Right forelimb (tissue), 1 donor: ENCODE measurements at places on chromosomes 5 and 9.

GRCh38 chr9:137229903-137230704 lies 597 bp upstream of the SLC34A3 start:
- no peak for DNase-seq

- DNase-seq = peak; percentile 23
Measured at GRCh38 chr9:16289639-16290038, 580.8 kb downstream of the BNC2 start.

DNA sequence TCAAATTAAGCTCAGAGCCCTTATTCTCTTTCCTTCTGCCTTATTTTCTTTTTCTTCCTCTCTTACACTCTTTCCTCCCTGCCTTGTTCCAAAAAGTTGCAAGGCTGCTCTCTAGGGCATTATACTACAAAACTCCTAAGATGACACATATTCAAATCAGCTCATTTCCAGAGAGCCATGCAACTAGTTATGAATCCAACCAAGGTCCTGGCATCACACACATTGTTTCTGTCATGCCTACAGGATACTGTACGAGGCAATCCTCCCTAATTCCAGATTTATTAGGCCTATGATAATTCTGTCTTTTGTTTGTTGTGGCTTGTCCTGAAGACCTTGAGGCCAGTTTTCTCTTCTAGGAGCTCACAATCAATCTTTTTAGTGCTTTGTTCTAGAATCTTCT lies 87.0 kb upstream of the TBCA start:
- no peak for DNase-seq

- peak; percentile 83 for DNase-seq
Measured at GRCh38 chr5:141508798-141509611, 20.1 kb downstream of the PCDHGC5 start.

DNA sequence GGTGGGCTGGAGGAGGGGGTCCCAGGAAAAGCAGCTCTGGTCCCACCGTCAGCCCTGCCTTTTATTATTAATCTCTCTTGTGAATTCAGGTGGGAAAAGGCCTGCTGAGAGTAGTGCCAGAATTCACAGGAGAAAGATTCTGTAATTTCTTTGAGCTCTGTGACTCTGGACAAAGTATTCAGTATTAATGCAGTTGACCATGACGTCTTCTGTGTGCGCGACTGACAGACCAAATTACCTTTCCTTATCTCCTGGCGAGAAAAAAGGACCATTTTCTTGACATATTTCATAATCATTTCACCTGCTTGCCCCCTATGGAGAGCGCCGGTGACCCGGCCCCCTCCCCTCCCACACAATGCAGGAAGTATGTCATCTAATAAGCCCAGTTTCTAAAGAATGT lies 26.8 kb upstream of the GRHPR start:
- DNase-seq = no peak

DNA sequence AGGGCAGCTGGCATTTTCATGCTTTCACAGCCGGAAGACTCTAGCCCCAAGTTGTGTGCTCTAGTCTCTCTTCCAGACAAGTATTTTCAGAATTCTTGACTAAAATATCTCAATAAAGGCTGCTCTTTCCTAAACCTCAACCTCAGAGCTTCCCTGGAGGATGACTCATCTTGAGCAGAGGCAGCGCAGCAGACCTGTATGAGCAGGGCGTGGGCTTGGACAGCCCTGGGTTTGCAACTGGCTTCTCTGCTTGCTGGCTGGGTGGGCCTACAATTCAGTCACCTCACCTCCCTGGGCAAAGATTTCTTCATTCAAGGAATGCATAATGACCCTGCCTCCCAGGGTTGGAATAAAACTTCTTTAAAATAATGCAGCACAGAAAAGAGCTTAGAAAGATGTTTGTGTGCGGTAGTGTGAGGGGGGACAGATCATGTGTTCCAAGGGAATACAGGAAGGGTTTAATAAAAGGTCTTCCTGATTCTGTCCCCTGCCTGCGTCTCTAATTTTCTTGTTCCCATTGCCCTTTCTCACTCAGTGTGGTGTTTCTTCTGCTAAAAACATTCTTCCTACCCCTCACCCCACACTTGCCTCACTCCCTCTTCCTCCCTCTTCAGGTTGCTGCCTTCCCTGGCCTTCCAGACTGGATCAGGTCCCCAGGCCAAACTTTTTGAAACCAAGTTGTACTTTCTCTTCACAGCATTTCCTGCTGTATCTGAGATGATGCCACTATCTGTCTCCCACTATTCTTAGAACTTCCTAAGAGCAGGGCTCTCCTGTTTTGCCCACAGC lies 39.4 kb upstream of the MAP1B start:
- no peak for DNase-seq

- DNase-seq = no peak
Measured at GRCh38 chr9:14148501-14149103, 165.3 kb downstream of the NFIB start.

DNA sequence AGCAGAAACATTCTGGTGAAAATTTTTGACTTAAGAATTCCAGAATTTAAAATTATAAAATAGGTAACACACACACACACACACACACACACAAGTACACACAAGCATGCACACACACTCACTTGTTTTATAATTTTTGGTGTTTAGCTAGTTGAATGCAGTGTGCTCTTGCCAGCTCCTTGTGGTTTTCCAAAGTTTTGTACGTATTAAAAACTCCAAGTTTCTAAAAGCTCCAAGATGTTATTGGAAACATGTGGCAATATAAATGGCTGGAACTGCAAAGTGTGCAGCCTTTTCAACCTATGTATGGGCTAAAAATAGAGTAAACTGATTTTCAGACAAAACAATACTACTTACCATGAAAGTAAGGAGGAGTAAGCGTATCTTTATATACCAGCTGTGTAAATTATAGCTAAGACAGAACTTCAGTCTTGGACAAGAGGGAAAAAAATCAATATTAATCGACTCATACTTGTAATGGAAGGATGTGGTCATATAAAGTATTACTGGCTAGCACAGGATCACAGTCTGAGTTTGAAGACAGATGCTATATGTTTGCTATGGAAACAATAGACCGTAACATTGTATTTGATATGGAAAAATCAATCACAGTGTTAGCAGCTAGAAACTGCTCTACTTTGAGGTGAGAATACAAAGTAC lies 727.1 kb upstream of the GRAMD2B start:
- DNase-seq = no peak

GRCh38 chr9:121171236-121171635 lies 30.4 kb downstream of the RAB14 start:
- DNase-seq = no peak

- DNase-seq = peak; percentile 68
Measured at GRCh38 chr5:38447786-38448185, 108.7 kb downstream of the LIFR start.

DNA sequence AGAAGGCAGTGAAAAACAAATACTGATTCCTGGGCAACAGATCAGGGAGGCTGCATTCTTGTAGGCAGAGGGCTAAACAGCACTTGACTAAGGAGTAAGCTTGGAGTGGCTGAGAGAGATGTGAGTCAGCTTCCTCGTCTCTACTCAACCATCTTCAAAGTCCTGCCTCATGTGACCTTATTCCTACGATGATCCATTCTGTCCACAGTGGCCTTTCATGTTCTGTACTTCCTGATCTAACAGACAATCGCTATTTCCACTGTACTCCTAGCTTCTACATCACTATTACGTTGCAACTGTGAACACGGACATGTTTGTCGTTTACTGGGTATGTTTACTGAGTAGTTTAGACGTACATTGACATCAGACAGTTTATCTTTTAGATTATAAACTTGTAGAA lies 365.4 kb downstream of the ARL15 start:
- DNase-seq = no peak

DNA sequence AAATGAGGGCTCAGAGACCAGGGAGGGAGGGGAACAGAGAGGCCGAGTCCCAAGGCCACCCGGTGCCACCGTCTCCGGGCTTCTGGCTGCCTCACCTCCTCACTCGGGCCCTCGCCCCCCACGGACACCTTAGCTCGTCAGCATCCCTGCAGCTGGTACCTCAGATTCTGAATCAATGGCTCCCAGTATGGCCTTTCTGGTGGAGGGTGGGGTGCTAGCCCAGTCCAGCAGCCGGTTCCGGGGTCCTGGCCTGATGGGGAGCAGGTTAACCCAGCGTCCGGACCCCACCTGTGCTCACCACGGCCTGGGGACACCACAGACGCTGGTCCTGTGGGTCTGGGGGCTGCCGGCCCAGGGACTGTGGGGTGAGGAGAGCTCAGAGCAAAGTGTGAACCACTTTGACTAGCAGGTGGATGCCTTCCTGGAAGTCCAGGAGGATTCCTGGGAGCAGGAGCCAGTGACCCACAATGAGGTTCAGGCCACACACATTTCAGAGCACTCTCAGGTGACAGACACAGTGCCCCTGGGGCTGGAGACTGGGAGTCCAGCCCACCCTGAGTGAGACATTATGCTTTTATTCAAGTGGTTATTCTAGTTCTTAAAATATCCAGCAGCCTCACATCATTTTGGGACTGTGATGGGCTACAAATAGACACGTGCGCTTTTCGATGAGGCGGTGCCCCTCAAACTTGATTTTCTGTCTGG lies 53.3 kb downstream of the AHRR start:
- DNase-seq = peak; percentile 37

GRCh38 chr5:132114150-132115121 lies 40.8 kb downstream of the CSF2 start:
- DNase-seq = no peak

DNA sequence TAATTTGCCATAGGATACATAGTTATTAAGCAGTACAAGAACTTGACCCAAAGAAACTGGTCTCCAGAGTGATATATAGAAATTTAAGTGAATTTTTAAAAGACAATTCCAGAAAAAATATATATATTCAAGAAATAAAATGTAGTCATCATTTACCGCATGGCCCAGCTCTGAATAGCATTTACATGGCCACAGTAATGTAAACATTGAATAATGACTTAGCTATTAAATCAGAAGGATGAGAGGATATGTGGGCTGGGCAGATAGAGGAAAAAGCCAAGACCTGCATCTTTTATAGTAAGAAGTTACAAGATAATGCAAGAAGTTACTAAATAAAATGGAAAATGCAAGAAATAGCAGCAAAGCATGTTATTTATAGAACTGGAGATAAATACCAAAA lies 405.2 kb upstream of the WWC1 start:
- no peak for DNase-seq

- no peak for DNase-seq
Measured at GRCh38 chr5:92050970-92051369, 667.9 kb upstream of the ARRDC3 start.

DNA sequence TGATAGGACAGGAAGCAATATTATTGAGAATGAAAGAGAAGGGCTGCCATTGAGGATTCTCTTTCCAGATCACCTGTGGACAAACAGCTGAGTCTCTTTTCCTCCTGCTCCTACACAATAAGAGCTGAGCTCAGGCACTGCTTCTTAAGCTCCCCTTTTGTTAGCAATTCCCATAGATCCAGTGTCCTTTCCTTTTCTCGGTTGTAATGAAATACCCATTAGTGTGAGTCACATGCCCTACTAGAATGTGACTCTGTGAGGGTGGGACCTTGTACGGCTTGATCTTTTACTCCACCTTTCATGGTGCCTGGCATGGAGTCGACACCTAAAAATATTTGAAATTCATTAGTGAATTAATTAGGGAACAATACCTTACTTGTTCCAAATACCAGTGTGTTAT lies 269.2 kb downstream of the NR3C1 start:
- DNase-seq = no peak

GRCh38 chr9:94112716-94113465 lies 28.6 kb downstream of the PTPDC1 start:
- no peak for DNase-seq

GRCh38 chr5:36878392-36879082 lies 2.0 kb downstream of the NIPBL start:
- DNase-seq = peak; percentile 56

GRCh38 chr9:19493174-19493811 lies 84.5 kb downstream of the ACER2 start:
- peak; percentile 66 for DNase-seq

DNA sequence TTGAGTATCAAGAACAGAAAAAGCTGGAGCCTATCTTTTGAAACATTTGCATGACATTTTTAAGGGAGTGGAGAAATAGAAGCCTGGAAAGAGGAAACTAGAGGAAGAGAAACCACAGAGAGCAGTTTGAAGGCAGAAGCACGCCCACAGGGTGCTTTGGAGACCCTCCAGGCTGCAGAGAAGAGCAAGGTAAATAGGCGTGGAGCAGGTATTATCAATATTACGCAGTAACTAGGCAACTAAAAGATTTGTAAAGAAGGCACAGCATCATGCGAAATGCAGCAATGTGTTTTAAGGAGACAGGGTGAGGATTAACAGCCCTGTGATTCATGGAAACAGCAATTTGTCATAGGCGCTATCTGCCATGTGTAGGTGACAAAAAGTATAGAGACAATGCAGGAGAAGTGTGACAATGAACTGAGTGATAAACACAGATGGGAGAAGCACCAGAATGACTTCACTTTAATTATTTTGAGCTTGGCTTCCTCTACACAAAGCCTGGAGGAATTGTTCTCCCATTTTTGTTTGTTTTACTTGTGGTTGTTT lies 281.2 kb downstream of the BRINP1 start:
- no peak for DNase-seq

- DNase-seq = no peak
Measured at GRCh38 chr9:130825351-130825651, 9.8 kb upstream of the ABL1 start.

DNA sequence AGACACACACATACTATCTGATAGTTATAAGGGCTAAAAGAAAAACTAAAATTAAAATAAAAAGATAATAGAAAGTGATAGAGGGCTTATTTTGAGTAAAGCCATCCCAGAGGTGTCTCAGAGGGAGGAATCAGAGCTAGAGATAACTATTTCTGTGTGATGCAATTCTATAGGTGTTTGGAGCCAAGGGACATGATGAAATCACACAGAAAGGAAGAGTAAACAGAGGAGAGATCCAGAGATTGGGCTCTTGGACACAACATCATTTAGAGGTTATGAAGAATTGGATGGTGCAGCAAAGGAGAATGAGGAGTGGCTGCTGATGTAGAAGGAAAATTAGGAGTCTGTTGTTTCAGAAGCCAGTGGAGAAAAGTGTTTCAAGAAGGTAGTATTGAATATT lies 393.5 kb downstream of the DIRAS2 start:
- DNase-seq = no peak

DNA sequence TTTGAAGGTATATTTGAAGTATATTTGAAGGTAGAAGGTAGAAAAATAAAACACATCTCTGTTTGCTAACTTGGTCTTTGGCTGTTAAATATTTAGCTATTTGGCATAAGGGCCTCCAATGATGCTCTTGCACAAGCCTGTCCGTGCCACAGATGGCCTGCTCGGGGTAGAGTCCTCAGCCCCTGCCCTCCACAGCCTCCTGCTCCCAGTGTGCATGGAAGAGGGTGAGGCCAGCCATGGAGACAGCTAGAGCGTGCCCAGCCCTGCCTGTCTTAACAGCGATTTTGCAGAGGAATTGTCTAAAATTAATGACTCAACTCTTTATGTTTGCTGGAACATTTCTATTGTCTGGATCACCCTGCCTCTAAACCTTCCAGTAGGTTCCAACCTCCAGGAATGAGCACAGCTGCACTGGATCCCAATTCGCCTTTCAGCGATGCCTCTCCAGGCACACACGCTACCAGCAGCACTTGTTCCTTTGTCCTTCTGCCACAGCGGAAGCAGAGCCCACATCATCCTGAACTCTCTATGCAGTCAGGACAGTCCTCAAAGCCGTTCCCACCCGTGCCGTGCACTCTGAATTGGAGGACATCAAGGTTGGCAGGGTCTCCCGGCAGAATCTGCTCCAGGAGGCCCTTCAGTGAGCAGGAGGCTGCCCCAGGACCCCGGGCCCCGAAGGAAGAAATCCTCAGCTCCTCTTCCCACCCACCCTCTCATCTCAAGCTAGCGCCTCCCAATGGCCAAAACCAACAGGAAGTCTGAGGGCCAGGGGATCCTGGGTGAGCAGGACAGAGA lies 254.0 kb upstream of the IRX1 start:
- no peak for DNase-seq

GRCh38 chr5:125421006-125421405 lies 674.6 kb upstream of the ZNF608 start:
- DNase-seq = no peak
